ENCODE measurements at places on chromosomes 7 and 10. TPM values are rescaled to one million over a fixed set of nuclear protein-coding genes. Genes with fewer than 3 reads are reported as not detected.

JAZF1 gene
- total RNA-seq, result 14.9 TPM

GPR85 gene
- 0.64 TPM for total RNA-seq

DNA sequence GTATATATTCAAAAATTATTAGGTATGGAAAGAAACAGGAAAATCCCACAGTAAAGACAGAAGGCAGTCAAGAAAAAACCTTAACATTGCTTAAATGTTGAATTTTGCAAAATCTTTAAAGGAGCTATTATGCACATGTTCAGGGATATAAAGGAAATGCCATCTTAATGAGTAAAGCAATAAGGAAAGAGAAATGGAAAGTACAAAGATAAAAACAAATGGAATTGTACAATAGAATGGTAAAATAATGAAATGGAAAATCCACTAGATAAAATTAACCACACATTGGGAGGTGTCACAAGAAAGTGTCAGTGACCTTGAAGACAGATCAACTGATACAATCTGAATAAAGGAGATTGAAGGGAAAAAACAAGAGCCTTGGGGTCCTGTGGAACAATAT is 82.0 kb downstream of the KIF20B start:
- H3K4me1 ChIP-seq, result peaks cover 10% of the 10 kb centered on the region
- H3K4me3 ChIP-seq, result no peak overlapping the region
- H3K27me3 ChIP-seq, result no peaks in the 10 kb centered on the region
- H3K36me3 ChIP-seq, result no peaks in the 10 kb centered on the region
- H3K27ac ChIP-seq, result no peak overlapping the region

GRCh38 chr10:78389419-78389818 is 355.8 kb downstream of the RPS24 start:
- peaks cover 5% of the 10 kb centered on the region for H3K27me3 ChIP-seq
- no peak for DNase-seq

DNA sequence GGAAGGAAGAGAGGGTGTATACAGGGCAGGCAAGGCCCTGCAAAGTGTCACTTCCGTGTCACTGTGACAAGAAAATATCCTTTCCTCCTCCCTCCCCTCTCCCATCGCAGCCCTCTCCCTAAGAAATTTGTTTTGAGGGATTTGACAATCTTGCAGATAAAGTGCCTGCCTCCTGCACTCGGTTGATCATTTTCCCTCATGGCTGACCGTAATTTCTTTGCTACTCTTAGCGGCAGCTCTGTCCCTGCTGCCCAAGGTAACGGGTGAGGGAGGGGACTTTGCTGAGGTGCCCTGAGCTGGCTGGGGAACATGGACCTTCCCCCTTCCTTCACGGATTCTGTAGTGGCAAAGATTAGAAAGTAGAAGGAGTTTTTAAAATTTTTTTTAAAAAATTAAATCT is 179.1 kb downstream of the TCF7L2 start:
- H3K27me3 ChIP-seq, result no peaks in the 10 kb centered on the region
- no peak for DNase-seq
- H3K36me3 ChIP-seq, result no peaks in the 10 kb centered on the region
- peaks cover 4% of the 10 kb centered on the region for H3K4me1 ChIP-seq

PAX4 gene
- total RNA-seq, result not detected

DNA sequence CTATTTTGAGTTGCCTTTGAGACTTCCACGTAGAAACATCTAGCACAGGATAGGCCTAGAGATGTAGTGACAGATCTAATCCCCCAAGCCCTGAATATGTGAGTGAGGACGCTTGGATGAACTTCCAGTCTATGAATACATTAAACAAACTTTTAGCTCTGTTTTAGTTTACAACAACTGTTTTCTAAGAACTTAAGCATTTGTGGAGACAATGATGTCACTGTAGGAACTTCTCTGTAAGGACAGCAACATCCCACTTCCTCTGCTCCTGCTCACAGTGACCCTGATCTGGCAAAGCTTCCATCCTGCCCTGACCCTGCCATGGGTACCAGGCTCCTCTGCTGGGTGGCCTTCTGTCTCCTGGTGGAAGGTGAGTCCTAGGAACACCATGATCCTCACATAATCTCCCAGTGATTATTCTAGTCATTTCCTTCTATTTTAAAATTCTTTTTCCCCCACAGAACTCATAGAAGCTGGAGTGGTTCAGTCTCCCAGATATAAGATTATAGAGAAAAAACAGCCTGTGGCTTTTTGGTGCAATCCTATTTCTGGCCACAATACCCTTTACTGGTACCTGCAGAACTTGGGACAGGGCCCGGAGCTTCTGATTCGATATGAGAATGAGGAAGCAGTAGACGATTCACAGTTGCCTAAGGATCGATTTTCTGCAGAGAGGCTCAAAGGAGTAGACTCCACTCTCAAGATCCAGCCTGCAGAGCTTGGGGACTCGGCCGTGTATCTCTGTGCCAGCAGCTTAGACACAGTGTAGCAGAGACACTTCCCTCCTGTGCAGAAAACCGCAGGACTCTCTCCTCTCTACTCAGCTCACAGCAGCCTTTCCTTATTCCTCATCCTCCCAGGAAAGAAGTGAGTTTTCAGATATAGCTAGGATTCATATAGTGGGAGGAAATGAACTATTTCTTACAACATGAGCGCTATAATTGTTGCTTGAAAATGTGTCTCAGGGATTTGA is 194.4 kb upstream of the PRSS1 start:
- H3K27me3 ChIP-seq, result no peaks in the 10 kb centered on the region
- no peak overlapping the region for H3K4me3 ChIP-seq
- peaks cover 39% of the 10 kb centered on the region for H3K4me1 ChIP-seq
- no peak overlapping the region for H3K27ac ChIP-seq
- no peaks in the 10 kb centered on the region for H3K36me3 ChIP-seq

GRCh38 chr7:81367326-81367931 is 402.4 kb downstream of the HGF start:
- H3K36me3 ChIP-seq, result no peaks in the 10 kb centered on the region
- no peak overlapping the region for H3K27ac ChIP-seq
- DNase-seq, result peak; percentile 21
- H3K4me3 ChIP-seq, result no peak overlapping the region
- no peaks in the 10 kb centered on the region for H3K4me1 ChIP-seq

TMEM176A gene
- not detected for total RNA-seq

DNA sequence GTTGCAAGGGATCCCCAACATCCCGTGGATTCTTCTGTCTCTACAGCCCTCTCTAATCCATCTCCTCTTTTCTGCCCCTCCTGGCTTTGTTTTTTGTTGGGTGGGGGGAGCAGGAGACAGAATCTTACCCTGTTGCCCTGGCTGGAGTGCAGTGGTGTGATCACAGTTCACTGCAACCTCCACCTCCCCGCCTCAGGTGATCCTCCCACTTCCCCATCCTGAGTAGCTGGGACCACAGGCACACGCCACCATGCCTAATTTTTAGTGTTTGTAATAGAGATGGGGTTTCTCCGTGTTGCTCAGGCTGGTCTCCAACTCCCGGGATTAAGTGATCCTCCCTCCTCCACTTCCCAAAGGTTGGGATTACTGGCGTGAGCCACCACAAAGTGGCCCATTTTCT is 121.8 kb downstream of the MYL10 start:
- no peak overlapping the region for H3K27ac ChIP-seq
- no peaks in the 10 kb centered on the region for H3K4me1 ChIP-seq
- DNase-seq, result no peak
- H3K27me3 ChIP-seq, result no peaks in the 10 kb centered on the region
- H3K4me3 ChIP-seq, result no peak overlapping the region

VPS41 gene
- total RNA-seq, result 79.8 TPM

DNA sequence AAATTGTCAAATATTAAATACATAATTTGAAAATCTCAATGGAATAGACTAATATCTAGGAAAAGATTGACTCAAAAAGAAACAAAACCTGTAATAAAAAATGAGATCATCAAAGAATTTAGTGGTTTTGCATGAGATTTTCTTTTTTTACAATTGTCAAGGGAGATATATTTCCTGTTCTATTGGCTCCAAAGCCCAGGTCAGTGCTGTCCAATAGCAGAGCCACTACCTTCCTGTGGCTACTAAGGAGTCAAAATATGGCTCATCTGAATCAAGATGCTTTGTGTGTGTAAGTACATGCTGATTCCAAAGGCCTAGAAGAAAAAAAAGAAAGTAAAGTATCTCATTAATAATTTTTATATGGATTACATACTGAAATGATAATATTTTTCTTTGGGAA is 191.9 kb downstream of the C7orf25 start:
- H3K36me3 ChIP-seq, result no peaks in the 10 kb centered on the region
- DNase-seq, result no peak
- no peak overlapping the region for H3K27ac ChIP-seq
- no peak overlapping the region for H3K4me3 ChIP-seq
- H3K4me1 ChIP-seq, result no peaks in the 10 kb centered on the region
- no peaks in the 10 kb centered on the region for H3K27me3 ChIP-seq

- H3K36me3 ChIP-seq, result no peaks in the 10 kb centered on the region
- peaks cover 2% of the 10 kb centered on the region for H3K4me1 ChIP-seq
- no peak overlapping the region for H3K27ac ChIP-seq
- no peak for DNase-seq
- H3K27me3 ChIP-seq, result no peaks in the 10 kb centered on the region
Observed at GRCh38 chr10:120749856-120750566, 101.2 kb upstream of the WDR11 start.

DNA sequence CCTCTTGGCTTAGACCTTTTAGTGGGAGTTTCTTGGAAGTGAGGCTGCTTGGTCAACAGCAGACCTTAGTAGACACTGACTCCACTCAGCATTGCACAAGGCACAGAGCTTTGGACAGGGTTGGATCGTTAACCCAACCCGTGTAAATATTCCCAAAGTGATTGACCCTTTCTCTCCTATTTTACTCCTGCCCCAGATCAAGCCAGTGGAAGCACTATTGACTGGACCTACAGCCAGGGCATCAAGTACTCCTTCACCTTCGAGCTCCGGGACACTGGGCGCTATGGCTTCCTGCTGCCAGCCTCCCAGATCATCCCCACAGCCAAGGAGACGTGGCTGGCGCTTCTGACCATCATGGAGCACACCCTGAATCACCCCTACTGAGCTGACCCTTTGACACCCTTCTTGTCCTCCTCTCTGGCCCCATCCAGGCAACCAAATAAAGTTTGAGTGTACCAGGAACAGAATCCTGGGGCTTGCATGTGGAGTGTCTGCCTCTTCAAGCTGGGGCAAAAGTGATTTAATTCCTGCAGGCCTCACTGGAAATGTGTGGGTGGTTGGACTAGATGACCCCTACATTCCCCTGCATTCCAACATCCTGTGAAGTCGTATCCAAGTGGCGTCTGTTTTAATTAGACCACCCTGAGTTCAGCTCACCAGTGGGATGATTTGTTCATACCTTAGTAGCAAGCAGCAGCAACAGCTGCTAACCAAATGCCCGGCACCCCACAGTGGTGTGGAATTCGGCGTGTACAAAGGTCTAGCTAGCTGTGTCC is 7.5 kb downstream of the CPA1 start:
- no peak overlapping the region for H3K4me3 ChIP-seq
- no peaks in the 10 kb centered on the region for H3K27me3 ChIP-seq
- DNase-seq, result no peak
- H3K36me3 ChIP-seq, result no peaks in the 10 kb centered on the region
- no peak overlapping the region for H3K27ac ChIP-seq
